GOT3 (cell line): ENCODE measurements at places on chromosomes 7 and 10.

GRCh38 chr10:48694371-48695030, 9.8 kb downstream of the WDFY4 start:
- no peak for DNase-seq

- no peak for DNase-seq
These were observed 61.3 kb downstream of the RAPGEF5 start for GRCh38 chr7:22295402-22296264.

DNA sequence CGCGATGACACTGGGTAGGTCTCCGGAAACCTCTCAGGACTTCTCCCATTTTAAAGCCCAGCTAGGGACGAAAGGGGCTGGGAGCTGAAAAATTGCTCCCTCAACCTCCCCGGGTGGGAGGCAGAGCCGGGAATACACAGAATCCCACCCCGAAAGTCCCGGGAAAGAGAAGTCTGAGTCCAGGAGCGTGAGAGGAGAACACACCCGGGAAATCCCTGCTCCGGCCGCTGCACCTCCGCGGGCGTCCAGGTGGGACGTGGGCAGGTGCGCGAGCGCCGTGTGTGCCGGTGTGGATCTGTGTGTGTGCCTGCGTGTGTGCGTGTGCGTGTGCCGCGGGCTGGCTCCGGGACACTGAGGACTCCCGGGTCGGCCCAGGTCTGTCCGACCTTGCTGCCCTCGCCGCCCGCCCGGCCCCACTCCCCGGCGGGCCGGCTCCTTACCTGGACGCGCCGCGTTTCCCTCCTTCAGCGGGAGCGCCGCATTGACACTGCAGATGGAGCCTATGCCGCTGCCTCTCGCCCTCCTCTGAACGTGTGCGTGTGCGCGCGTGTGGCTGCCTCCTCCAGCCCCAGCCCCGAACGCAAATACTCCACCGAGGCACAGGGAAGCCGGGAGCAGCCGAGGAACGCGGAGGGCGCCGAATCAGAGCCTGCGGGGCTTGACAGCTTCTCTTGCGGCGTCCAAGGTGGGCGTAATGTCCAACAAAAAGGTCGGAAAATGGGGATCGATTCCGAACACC, at the start of gene PLXNA4:
Gene PLXNA4, minus strand, starts transcription at position 489 of the 739 bp plus-strand sequence. CDS start 67,777 bp downstream, outside the sequence.
- no peak for DNase-seq

GRCh38 chr7:50359995-50360925, 55.7 kb downstream of the IKZF1 start:
- DNase-seq = no peak
